ENCODE measurements at places on chromosomes 3 and 15.
A peak's percentile ranks its signal among the peaks of the same experiment; 100 is the strongest.

DNA sequence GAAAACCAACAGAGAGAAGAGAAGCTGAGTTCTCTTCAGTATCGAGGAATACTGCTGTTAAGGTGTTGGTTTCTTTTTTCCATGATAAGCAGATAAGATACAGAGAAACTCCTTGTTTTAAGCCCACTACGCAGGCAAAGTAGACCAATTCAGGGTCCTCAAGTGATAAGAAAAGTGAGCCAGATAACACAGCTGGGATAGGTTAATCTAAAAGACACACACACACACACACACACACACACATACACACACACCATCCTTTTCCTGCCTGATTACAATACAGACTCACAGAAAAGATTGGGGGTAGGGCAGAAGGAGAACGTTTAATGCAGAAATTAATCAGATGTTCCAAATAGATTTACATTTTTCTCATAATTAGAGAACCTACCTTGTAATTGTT is 6.5 kb upstream of the PHLDB2 start:
- no peak for DNase-seq

DNA sequence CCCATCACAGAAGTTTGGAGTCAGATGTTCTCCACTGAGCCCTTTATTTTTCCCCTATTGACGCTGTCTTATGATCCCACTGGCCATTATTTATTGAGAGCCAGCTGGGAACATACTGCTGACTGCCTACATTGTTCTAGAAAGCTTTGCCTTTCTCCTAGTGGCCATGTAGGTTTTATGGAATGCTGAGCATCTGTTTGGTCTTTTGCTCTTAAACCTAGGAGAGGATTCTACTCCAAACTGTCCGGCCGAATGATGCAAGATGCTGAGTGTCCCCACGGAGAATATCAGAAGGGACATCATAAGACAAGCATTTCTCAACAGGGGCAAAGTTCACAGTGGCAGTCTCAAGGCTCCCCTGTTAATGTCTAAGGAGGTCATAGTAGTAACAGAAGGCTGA is 171.4 kb downstream of the ARRDC4 start:
- no peak for DNase-seq

DNA sequence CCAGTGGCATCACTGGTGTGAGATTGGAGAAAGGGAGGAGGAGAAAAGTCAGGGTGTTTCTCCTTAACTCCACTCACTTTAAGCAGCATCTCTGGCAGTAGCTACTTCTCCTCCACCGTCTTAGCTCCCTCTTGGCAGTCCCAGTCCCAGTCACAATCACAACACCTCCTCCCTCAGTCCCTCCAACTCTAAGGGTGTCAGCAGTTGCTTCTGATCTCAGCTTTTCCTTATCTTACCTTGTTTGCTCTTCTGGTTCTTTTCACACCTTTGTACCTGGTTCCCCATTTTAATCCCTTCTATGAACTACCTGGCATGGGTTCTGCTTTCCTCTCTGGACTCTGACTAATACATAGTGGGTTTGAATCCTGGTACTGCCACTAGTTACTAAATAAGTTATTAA is 188.3 kb upstream of the CTDSPL start:
- no peak for DNase-seq

- no peak for DNase-seq
Measured at GRCh38 chr3:182909318-182910040, 70.9 kb downstream of the DCUN1D1 start.

DNA sequence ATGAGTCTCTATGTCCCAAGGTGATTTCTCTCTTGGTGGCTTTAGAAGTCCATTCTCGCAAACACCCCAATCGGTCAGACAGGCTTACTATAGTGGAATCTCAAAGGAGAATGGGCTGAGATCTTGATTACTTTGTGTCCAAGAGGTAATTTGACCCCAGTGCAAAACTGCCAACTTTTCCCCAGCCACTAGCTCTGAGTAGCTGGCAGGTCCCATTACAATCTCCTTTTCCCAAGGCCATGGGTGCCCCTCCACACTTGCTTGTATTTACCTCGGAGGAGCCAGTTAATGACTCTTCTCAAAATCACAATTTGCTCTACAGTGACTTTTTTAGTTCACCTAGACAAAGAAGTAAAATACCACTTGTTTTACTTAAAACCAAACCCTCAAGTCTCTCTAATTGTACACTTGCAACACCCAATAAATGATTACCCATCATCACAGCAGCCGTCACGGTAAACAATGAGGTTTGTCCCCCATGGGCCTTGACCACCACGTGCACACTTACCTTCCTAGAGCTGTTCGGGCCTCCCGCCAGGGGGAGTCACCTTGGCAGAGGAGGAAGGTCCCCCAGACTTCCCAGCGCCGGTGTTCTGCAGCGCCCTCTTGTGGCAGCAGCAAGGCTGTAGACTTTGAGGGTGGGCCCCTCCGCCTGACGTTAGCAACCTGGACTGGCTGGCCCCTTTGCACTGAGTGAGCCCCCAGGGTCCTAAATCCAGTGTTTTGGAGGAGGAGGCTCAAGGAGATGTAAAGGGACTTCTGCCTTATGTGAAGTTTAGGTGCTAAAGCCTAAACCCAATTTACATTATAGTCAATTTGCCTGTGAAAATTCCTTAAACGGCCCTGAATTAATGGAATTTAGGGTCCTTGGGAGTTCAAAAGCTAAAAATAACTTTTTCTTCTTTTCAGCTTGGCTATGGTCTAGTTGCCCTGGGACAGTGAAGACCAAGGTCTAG is 18.7 kb upstream of the HDAC11 start:
- peak; percentile 84 for DNase-seq

GRCh38 chr3:142852009-142852408 is 36.9 kb downstream of the PCOLCE2 start:
- DNase-seq, result no peak

- no peak for DNase-seq
Measured at GRCh38 chr3:101574388-101575112, 570 bp downstream of the PCNP start.

GRCh38 chr3:45105855-45106671 is 40.1 kb downstream of the CDCP1 start:
- no peak for DNase-seq

DNA sequence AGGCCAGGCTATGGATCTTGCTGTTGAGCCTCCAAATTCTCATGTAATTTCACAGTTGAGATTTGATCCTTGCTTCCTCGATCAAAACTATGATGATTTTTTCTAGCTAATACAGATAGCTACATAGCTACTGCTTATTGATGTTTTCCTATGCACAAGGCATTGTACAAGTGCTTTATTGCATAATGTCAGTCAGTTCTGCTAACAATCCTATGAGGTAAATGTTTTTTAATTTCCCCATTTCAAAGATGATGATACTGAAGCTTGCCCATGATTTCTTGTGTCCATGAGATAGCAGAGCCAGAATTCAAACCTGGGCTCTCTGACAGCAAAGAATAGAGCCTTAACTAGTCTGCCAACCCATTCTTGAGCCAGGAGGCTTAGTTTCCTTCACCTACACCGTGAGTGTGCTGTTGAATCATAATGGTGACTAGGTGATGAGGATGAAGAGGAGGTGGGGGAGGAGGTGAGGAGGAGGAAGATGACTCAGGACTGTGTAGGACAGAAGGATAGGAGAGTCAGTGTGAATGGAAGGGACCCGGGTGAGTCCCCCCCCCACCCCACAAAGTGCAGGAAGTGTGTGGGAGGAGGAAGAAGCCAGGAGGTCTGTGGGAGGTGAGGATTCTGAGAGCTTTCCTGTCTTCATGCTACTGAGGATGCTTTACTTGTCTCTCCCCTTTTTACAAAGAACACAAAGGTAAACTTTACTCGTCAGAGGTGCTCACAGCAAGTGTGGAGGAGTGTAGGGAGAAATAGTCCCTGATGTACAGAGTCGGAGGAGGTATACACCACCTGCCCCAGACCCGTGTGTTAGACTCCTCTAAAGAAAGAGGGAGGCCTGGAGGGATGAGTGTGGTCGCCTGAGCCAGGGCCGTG is 3.6 kb downstream of the TAGLN3 start:
- no peak for DNase-seq

GRCh38 chr3:81823882-81824395 is 62.5 kb upstream of the GBE1 start:
- no peak for DNase-seq

GRCh38 chr15:29601811-29602210 is 220.5 kb downstream of the TJP1 start:
- no peak for DNase-seq

DNA sequence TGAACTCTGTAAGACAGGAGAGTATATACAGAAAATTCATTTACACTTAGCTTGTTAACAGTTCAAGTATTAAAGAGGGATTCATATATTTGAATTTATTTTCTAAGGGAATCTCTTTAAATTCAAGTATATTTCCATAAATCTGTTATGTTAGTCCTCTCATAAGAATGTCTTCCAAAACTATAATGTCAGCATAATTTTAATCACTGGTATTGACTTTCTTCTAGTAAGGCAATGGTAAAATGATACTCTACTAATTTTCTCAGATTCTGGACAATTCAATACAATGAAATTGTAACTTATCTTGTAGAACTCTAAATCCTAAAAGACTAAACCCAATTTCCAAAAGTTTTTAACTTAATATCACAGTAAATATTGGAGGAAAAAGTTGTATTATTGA is 66.3 kb upstream of the EPHA6 start:
- no peak for DNase-seq

GRCh38 chr3:195221876-195222617 is 48.9 kb downstream of the XXYLT1 start:
- DNase-seq, result peak; percentile 22

GRCh38 chr3:70010346-70010745 is 10.8 kb downstream of the SAMMSON start:
- DNase-seq, result no peak

- no peak for DNase-seq
Measured at GRCh38 chr3:28924744-28925360, 356.0 kb upstream of the RBMS3 start.

DNA sequence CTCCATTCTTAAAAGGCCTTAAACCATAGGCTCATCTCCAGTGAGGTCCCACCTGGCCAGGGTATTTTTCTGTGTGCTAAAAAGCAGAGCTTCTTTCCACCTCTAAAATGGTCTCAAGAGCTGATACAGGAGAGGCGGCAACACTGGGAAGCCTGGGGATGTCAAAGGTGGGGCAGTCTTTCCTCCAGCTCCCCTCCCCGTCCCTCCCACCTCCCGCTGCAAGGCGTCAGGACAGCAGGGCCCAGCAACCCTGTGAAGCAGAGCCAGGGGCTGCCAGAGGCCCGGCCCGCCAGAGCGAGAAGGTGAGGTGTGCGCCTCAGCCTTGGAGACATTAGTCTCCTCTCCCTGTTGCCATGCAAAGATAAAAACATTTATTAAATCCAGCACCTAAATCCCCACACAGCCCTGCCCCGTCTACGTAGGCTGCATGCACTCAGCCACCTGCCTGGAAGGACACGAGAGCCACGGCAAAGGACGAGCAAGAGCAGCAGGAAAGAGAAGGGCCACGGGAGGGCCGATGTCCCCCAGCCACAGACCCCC is 75.6 kb downstream of the FAM174B start:
- no peak for DNase-seq

- no peak for DNase-seq
Measured at GRCh38 chr3:133563186-133563591, 10.3 kb upstream of the CDV3 start.

GRCh38 chr15:63928185-63928842 is 94.6 kb upstream of the HERC1 start:
- no peak for DNase-seq

DNA sequence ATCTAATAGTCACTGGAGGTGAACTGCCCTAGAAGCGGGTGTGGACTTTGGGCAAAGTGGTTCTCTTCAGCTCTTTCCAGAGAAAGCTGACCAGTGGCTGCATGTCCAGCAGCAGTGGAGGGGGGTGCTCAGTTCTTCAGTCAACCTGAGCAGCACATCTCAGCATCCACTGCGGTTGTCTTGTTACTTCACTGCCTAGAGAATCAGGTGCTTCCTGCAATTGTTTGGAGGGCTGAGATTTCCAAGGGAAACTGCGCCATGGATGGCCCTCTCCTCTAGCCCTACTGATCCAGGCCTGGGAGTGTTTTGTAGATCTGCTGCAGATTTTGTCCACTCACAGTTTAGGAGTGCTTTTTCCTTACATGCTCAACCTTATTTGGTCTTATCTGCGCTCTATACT is 65.6 kb upstream of the CFAP161 start:
- DNase-seq, result no peak

- DNase-seq, result no peak
Measured at GRCh38 chr3:106699122-106699521, 678.1 kb upstream of the CCDC54 start.

DNA sequence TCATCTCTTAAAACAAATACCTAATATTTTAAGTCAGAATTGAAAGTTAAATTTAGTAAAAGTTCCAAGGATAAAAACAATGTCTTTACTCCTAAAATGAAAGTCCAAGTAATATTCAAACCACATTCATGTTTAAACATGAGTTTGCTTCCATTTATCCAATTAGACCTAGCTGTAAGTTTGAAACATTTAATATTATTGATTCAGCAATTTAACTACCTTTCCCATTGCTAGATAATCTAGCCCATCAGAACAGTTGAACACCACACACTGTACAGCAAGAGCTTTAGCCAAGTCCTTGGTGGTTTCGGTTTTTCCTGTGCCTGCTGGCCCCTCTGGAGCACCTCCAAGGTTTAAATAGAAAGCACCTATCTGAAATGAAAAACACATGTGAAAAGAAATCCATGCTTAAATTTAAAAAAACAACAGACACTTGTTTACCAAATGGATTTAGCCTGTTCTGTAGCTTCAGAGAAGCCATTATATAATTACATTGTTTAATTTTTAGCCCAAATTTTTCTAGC is 97.8 kb downstream of the DNAH12 start:
- DNase-seq, result no peak

DNA sequence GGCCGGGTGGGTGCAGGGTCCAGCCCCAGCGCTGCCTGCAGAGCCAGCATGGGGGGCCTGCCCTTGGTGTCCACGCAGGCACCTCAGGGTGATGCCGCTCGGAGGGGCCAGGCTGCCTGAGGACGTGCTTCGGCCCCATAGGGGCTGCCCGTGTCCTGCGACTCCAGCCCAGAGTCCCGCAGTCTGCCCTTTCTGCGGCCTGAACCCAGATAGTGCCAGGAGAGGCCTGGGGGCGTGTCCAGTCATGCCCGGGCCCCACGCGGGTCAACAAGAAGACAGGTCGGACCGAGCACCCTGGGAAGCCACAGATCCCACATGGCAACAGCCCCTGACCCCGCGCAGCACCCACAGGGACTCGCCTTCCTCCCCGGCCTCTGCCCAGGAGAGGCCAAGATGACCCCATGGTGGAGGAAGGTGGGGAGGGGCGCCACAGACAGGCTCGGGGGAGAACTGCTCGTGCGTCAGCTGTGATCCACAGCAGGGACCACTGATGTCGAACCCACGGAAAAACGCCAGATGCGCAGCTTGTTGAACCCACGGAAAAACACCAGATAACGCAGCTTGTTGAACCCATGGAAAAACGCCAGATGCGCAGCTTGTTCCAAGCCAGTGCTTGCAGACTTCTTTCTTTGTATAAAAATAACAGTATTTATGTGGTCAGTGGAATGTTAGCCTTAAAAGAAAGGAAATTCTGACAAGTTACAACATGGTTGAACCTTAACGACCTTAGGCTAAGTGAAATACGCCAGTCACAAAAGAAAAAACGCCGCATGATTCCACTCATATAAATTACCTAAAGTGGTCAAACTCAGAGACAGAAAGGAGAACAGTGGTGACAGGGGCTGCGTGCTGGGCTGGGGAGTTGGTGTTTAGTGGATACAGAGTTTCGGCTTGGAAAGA is 28.5 kb downstream of the CYFIP1 start:
- no peak for DNase-seq
